Forelimb muscle (tissue), 1 donor: ENCODE measurements at places on chromosomes 16 and 17.

DNA sequence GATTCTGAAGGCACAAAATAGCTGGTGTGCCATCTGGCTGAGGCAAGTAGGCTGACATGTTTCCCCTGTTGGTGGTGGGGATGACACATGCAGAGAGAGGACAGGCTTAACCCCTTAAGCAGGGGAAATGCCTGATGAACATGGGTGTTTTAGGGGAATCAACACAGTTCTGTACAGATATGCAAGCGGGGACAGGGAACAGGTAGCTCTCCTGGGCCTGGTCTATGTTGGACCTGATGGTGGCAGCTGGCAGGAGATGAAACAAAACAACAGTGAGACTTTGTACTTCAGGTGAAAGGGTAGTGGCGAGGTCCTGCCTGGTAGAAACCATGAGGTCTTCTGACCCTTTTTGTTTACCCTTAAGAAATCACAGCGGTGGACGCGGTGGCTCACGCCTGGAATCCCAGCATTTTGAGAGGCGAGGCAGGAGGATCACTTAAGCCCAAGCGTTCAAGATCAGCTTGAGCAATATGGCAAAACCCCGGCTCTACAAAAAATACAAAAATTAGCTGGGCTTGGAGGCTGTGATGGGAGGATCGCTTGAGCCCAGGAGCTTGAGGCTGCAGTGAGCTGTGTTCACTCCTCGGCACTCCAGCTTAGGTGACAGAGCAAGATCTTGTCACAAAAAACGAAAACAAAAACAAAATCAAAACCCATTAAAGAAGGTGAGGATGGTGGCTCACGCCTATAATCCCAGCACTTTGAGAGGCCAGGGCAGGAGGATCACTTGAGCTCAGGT, 10.5 kb downstream of the OR1F1 start:
- no peak for DNase-seq

GRCh38 chr16:31134625-31135534, 647 bp downstream of the PRSS8 start:
- no peak for DNase-seq

DNA sequence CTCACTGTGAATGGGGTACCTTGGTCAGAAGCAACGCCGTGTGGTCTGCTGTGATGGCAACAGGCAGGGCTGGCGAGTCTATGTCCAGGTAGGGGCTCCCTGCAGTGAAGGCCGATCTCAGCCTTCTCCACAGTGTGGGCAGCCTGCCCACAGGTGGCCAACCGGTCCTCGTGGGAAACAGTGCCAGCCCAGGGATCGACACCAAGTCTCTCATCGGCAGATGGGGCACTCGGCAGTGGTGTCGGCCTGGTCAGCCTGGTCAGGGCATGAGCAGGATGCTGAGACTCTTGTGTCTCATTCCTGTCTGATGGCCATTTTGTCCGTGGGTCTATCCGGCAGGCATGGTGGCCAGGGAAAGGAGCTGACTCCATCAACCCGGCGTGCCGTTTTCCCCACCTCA, 92.2 kb downstream of the TNFRSF13B start:
- no peak for DNase-seq

DNA sequence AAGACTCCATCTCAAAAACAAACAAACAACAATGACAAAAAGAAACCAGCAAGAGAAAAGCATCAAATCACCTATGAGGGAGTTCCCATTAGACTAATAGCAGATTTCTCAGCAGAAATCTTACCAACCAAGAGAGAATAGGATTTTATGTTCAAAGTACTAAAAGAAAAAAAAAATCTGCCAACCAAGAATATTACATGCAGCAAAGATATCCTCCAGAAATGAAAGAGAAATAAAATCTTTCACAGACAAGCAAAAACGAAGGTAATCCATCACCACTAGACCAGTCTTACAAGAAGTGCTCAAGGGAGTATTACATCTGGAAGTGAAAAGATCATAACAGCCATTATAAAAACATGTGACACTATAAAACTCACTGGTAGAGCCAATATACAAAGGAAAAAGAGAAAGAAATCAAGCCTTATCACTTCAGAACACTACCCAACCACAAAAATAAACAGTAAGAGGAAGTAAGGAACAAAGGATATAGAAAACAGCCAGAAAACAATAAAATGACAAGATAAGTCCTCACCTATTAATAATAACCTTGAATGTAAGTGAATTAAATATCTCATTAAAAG, 66.3 kb downstream of the STX8 start:
- DNase-seq = no peak

GRCh38 chr16:11392041-11392581, 46.9 kb downstream of the RMI2 start:
- no peak for DNase-seq

GRCh38 chr17:10754109-10754508, 24.3 kb upstream of the TMEM220 start:
- DNase-seq = no peak

DNA sequence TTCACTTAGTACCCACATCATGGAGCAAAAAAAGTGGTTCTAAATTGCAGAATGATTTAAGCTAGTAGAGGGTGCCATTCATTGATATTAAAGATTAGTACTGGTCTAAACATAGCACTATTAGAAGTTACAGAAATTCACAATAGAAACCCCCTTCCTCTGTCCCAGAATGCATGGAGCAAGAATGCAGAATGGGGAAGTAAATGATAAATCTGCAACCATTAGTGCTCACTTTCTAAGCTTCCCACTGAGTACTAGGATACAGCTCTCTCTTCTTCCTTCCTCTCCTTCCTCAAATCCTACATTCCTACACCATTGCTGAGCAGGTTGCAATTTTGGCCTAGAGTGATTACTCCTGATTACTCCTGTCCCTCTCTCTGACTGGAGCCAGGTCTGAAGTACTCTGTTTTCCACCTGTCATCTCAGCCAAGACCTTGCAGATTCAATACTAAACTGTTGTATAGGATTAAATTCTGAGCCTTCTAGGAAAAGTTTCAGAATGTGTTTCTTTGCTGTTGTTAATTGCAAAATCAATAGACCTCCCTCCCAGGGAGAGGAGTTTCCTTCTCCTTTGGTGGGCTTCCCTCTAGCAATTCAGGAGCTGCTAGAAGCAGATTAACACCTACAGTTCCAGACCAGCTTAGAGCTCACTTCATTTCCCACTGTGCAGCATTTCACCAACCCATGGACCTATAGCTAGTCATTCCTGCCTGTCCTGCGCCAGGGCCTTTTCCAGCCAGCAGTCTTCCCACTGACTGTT, 165.5 kb upstream of the TBX2 start:
- no peak for DNase-seq

DNA sequence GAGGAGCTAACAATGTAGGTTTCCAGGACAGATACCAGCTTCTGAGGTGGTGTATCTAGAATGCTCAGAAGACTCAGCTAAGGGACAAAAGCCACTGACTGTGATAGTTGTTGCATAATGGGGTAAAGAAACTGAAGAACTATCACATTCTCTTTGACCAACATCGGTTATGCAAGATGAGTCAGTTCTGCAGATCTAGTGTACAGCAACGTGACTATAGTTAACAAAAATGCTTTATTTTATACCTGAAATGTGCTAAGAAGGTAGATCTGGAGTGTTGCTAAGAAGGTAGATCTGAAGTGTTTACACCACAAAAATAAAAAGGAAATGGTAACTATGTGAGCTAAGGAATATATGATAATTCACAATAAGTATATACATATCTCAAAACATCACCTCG, 2.5 kb downstream of the KRTAP9-6 start:
- no peak for DNase-seq

- DNase-seq = no peak
Observed at GRCh38 chr17:77330602-77331081, 189.9 kb downstream of the SEC14L1 start.

DNA sequence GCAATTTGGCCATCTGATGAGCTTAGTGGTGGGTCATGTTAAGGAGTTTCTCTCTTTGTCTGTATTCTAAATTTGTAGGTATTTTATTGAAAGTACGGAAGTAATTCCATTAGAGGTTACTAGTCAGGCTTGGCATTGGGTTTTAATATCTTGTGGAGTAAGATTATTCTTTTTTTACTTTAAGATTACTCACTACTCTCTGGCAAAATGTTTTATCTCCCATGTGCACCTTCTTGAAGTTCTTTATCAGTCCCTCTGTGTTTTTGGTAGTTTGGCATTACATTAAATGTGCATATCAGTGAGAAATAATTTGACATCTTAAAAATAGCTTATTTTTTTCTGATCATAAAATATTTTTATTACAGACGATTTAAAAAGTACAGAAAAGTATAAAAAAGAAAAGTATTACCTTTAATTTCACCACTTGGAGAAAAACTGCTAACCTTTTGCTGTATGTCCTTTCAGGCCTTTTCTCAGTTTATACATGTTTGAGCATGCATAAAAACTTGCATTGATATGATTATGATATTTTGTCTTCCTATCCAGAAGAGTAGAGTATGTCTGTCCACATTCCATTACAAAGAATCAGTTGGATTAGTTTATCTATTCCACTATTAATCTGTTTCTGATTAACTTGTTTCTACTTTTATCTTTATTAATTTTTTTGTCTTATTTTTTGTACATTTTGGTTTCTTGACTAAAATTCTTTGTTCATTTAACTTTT, 198.3 kb downstream of the SPECC1 start:
- no peak for DNase-seq

DNA sequence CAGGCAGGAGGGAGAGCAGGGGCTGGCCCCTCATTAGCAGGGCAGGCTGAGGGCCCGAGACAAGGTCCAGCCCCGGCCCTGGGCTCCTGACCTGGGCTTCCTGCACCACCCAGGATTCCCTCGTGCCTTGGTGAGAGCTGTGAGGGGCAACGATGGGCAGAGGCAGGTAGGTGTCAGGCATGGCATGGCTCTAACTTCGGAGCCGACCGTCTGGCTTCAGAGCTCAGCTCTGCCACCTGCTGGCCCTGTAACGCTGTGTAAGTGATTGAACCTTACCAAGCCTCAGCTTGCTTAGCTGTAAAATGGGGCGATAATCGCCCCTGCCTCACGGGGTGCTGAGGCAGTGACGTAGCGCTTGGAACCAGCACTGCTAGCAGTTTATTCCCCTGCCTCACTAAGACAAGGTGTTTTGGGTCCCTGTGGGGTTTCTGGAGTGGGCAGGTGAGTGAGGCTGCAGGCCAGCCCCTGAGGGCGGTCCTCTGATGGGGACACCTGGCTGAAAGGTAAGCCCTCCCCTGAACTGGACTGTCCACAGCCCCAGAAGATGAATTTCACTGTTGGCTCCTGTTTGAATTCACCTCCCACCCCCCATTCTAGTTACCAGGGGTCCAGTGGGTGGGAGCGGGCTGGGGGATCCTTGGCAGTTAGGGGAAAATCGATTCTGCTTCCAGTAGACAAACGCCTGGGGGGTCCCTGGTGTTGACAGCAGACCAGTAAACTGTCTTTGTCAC, 184.8 kb upstream of the GSE1 start:
- no peak for DNase-seq

DNA sequence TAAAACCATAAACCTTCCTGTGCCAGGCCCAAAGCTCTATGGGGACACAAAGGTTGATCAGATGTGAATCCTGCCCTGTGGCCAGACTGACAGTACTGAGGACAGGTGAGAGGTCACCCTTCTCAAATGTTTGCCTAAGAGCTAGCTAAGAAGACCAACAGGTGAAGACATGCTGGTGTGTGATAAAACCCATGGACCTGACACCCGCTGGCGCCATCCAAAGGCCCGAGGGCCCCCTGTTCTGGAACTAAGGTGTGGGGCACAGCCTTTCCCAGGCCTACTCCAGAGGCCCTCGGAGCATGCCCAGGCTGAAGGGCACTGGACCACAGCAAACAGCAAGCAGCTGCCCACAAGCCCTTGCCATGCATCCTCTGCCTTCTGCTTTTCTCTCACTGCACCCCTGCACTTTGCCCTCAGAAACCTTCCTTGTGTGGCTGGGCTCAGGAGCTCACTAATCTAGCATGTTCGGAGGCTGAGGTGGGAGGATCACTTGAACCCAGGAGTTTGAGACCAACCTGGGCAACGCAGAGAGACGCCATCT, 5.2 kb upstream of the CDK3 start:
- DNase-seq = no peak

- no peak for DNase-seq
Observed at GRCh38 chr17:61443475-61443882, 8.7 kb upstream of the TBX4 start.

- DNase-seq = no peak
Observed at GRCh38 chr16:74019612-74020011, 277.0 kb upstream of the PSMD7 start.

DNA sequence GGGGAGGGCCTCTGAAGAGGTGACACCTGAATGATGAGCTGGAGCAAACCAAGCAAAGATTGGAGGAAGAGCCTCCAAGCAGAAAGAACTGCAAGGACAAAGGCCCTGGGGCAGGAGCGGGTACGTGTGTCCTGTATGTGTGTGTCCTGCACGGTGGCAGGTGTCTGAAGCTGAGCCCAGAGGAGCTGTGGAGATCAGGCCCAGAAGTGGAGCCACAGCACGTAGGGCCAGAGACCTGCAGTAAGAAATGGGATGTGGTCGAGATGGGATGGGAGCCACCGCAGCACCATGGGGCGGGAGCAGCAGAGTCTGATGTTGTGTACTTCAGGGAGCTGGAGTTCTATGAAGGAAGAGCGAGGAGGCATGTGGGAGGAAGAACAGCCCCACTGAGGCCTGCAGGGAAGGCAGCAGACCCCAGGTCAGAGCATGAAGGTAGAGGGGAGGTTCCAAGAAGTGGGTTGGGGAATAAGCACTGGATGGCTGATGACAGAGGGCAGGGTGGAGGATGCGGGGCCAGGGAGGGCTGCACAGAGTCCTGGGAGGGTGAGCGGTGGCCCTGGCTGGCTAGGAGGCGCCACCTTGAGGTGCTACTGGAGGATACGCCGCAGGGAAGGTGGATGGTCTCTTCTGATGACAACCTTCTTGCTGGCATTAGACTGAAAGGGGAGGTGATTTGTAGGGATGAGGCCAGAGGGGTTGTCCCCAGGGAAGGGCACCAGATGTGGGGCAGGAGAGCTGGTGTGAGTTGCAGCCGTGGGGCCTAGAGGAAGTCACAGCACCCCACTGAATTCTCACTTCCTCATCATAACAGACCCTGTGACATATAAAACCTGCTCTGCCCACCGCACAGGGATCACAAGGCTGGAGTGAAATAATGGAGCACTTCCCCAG, 10.6 kb upstream of the CETP start:
- DNase-seq = no peak

- no peak for DNase-seq
Observed at GRCh38 chr17:4488989-4489595, 9.6 kb upstream of the SPNS2 start.

DNA sequence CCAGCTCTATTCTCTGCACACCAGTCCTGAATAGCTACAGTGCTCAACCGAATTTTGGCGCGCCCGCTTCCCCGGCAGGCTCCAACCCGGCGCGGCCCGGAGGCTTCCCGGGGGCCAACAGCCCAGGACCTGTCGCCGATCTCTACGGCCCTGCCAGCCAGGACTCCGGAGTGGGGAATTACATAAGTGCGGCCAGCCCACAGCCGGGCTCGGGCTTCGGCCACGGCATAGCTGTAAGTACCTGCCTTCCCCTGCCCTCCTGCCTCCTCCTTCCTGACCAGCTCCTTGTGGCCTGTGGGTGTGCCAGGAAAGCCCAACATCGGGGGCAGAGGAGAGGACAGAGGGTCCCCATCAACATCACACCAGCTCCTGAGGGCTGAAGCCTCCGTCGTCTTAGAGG, 70.2 kb downstream of the CCDC182 start:
- no peak for DNase-seq
